ENCODE measurements at places on chromosomes 1 and 21.
A peak's percentile ranks its signal among the peaks of the same experiment; 100 is the strongest.

DNA sequence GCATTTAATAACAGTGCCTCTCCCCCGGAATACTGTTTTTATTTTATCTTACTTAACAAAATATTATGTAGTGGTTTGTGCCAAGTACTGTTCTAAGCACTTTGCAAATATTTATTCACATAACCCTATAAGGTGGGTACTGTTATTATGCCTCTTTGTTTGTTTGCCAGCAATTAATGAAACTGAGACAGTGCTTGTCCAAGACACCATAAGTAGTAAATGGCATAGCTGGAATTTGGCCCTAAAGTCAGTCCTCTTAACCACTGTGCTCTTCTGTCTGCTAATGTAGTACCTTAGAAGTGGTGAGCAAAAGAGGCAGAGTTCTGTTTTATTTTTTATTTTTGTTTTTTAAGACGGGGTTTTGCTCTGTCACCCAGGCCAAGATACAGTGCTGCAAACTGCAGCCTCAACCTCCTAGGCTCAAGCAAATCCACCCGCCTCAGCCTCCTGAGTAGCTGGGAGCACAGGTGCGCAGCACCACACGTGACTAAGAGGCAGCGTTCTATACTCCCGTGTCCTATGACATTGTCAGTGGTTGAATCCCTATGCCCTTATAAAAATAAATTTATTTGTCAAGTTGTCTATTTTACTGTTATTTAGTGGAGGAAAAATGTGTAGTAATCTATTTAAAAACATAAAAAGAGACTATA is 165.8 kb downstream of the CLEC20A start:
- no peak for DNase-seq

DNA sequence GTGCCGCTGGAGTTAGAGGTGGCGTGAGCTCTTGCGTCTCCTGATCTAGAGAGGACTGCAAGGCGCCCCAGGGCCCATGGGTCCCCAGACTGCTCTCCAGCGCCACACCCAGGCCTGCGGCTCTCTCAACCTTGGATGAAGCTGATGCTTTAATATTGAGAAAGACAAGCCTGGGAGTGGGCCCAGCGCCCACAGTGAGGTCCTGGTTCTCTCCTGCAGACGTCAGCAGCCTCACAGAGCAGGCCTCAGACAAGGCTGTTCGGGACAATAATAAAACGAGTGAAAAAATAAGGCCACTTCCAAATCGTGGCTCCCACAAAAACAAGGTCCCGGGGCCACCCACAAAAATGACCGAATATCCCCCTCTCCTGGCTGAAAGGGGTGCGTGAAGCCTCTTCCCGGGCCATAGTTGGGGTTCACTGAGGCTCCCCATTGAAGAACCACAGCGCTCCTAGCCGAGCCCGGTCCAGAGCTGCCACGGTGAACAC is 6.0 kb upstream of the DNMT3L start:
- DNase-seq, result no peak

DNA sequence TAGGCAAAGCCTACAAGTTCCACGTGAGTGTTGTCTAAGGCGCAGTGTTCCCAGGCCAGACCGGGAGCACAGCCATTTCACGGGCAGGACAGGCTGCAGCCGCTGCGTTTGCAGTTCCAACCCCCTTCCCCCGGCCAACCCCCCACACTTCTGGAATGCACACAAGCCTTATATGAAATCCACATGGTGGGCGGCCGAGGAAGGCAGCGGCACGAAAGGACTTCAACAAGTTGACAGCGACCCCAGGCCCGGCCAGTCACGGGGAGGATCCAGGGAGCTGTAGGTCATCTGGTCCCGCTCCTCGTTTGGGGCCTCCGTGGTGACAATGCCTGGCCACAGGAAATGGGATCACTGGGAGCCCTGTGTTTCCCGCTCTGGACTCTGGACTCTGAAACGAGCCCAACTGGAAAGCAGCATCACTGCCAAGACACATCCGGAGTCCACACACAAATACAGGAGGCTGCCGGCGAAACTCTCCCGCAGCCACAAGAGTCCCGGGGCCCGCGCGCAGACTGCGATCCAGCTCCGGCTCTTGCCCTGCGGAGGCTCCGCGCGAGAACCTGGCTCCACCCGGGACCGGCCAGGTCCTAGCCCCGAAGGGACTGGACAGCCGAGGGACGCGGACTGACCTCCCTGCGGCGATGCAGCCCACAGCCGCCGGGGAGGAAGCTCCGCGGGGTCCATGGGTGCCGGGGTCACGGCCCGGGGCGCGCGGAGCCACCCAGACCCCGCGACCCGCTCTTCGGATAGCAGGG is 794 bp downstream of the NID1 start:
- DNase-seq, result peak; percentile 69

DNA sequence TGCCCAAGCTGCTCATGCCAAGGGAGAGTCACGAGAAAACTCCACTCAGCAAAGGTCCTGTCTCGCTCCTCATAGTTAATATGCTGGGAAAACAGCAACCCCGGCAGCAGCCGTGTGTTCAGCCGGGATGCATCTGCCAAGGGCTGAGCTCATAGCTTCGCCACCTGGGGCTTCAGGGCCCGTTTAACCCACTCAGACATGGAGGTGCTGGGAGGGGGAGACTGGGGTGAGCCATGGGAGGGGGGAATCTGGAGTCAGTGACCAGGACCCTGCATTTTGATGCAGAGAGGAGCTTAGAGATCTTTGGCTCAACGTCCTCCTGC is 283.4 kb downstream of the PTPRU start:
- DNase-seq, result no peak

DNA sequence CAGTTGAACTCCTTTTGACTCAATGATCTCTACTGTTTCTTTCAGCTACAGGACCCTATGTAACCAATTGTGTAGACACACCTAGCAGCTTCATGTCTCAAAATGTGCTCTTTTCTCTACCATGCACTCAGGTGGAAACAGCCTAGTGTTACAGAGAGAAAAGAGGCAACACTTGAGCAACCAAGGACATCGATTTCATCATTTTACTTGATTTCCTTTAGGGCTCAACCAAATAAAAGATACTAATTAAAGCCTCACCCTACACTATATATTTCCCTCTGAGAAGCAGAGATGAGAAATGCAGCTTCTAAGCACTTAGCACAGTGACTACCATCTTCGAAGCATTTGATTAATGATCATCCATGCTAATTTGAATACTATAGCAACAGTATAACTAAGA is 55.1 kb downstream of the PTGER3 start:
- no peak for DNase-seq

- no peak for DNase-seq
These were observed 29.9 kb upstream of the CTBS start for GRCh38 chr1:84603941-84604830.

DNA sequence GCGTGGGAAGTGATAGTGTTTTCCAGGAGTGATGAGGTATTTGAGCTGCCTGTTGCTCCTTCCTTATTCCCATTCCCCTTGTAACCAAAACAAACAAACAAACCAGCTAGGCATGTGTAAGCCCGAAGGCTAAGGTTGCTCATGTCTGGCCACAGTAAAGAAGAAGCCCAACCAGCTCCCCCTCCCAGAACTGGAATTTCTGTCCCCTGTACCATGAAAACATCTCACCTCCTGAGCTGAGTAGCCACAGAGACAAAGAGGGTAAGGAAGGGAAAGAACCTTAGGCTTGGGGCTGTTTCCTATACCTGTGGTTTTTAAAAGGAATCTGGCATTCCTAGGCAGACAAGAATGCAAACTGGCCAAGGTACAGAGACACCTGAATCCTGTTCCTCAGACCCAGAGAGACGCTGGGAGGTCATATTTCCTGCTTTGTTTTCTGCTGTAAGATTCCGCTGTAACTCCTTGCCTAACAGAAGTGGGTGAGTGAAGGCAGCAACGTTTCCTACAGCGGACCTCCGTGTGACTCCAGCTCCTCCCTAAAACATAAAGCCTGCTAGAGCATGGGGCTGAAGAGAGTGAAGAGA is 41.7 kb upstream of the RAB4A start:
- DNase-seq, result no peak

DNA sequence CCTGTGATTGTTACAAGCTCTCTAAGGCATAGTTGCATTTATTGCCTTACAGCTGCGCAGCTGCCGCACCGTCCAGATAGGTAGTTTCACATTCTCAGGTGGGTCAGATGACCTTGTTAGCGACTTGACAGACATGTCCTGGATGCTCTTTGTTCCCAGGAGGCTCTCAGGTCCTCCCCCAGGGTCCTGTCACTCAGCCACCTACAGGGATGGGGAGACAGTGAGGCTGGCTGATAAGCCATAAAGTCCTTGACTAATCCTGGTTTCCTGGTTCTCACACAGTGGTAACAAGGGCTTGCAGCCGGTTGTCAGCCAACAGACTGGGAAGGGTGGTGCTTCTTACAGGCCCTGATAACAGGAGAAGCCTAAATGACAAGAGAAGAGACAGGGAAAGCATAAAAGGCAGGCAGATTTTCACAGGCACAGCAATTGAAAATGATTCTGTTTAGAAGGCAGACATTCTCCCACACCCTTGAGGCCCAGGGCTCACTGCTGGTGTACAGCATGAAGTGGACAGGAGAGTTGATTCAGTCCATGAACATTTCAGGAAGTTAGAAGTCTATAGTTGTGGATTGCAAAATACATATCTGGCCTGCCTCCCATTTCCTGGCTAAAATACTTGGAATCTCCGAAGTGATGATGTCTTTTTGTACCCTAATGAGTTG is 2.9 kb downstream of the ARF1 start:
- no peak for DNase-seq

- no peak for DNase-seq
These were observed 7.6 kb upstream of the CA14 start for GRCh38 chr1:150249936-150250335.

- DNase-seq, result no peak
These were observed 21.7 kb downstream of the UBE2T start for GRCh38 chr1:202320081-202320405.

- no peak for DNase-seq
These were observed 9.6 kb upstream of the IL20 start for GRCh38 chr1:206855859-206856258.

DNA sequence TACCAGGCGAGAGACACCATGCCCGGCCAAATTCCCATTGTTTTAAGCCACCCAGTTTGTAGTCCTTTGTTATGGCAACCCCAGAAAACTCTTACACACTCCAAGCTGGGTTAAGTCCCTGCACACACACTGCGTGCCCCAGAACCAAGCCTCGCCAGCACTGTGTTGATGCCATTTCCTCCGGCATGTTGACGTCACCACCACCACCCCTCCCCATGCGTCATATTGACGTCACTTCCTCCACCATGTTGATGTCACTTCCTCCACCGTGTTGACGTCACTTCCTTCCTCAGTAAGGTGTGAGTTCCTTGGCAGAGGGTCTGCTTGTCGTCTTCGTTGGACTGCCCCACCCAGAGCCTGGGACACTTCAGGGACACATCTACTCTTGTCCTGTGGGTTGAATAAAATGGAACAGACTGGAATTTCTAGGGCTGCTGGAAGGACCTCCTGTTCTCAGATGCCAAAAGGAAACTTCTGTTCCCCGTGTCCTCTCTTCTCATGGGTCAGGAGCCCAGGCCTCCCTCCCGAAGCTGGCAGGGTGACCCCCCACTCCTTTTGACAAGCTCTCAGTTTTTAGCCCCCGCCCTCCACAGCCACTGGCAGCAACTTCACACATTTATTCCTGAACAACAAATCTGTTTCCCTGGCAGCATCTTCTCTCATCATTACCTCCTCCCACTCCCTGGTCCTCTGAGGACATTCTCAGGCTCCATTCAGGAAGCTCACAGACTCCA is 643.3 kb downstream of the NPHP4 start:
- no peak for DNase-seq

DNA sequence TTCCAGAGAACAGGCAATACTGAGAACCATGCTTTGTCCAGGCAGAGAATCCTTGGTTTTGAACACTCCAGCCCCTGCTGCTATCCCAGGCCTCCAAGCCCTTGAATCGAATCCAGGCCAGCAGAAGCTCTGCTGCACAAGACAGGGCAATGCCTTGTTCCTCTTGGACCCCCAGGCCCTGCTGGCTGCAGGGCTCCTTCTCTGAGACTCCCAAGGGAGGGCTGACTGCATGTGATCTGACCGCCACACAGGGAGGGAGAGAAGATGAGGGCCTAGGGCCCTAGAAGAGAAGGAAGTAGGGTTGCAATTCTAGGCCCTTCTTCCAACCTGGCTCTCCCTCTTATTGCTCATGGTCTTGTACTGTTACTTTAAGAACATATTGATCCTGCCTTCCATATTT is 160.6 kb upstream of the EDN2 start:
- no peak for DNase-seq

DNA sequence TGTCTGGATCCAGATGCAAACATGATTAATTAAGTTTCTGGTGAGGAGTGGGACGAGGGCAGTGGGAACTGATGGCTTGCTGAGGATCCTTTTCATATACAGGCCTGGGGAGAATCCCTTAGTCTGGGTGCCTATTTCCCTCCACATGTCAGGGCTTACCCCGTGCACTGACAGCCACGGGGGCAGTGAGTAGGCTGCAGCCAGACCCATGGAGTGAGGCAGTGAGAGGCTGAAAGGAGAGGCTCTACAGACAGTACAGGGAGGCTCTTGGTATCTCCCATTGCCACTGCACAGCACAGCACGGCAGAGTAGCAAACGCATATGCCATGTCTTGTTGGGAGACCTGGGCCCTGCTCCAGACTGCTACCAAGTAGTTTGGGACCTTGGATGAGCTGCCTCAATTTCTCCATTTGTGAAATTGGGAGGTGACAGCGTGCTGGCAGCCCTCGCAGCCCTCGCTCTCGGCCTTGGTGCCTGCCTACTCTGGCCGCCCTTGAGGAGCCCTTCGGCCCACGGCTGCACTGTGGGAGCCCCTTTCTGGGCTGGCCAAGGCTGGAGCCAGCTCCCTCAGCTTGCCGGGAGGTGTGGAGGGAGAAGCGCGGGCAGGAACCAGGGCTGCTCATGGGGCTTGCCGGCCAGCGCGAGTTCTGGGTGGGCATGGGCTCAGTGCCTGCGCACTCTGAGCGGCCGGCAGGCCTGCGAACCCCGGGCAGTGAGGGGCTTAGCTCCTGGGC is 35.3 kb upstream of the HAO2 start:
- DNase-seq, result no peak

- DNase-seq, result no peak
These were observed 13.8 kb downstream of the PAXBP1 start for GRCh38 chr21:32757804-32758203.

GRCh38 chr1:44012941-44013609 is 18.2 kb downstream of the SLC6A9 start:
- DNase-seq, result no peak

DNA sequence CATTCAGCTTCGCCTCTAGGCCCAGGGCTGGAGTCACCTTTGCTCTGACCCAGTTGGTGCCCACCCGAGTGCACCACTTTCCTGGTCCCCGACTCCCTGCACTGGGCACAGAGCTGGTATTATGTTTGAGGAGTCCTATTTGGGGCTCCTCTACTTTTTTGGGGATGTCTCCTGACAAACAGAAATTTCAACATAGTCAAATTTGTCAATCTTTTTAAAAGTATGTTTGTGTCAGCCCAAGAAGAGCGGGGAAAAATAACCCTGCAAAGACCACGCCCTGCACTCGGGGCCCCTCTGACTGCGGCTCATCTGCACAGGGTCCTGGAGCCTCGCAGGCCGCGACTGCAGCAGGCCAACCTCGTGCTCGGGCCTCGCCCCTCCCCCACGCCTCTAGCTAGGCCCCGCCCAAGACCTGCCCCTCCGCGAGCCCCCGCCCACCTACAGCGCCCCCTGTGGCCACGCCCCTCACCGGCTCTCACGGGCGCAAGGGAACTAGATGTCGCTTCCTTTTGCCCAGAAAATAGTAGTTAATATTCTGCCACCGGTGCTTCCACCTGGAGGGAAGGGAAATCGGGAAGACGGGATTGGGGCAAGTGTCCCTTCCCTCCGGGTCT is 11.4 kb downstream of the FAM229A start:
- no peak for DNase-seq

- no peak for DNase-seq
These were observed 67.5 kb upstream of the SAMSN1 start for GRCh38 chr21:14613486-14614224.
